ENCODE measurements at places on chromosomes 7 and 10.

- DNase-seq = no peak
Measured at GRCh38 chr10:19731560-19731959, 84.7 kb upstream of the PLXDC2 start.

DNA sequence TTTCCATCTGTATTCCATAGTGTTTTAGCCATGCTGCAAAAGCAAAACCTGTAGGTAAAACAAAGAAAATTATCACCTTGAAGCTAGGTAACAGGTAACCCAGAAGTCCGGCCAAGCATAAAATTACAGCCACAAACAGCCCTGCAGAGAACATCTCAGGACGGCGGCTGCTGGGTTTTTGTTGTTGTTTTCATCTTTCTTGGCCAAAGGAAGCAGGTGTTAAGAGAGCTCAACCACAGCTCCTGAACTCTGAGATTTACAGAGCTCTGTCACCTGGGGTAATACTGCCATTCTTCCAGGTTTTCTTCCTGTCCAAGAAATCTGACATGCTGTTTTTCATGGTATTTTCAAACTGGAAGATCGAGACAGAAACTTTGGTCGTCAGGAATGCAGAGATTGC, 847 bp upstream of the SCIN start:
- DNase-seq = no peak

DNA sequence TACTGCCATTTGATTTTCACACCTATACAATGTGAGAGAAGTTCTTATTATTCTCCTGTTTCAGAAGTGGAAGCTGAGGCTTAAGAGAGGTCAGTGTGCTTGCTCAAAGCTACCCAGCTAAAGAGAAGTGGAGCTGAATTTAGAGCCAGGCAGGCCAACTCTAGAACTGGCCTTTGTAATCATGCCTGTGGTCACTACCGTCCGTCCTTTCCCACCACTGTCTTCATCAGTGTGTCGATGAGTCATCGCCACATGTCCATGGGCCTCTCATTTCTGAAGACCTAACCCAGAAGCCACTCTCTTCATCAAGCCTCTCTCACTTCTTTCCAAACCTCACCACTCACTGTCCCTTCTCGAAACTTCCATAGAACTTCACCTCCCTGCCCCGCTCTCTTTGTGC, 237.8 kb downstream of the KIAA1217 start:
- no peak for DNase-seq

DNA sequence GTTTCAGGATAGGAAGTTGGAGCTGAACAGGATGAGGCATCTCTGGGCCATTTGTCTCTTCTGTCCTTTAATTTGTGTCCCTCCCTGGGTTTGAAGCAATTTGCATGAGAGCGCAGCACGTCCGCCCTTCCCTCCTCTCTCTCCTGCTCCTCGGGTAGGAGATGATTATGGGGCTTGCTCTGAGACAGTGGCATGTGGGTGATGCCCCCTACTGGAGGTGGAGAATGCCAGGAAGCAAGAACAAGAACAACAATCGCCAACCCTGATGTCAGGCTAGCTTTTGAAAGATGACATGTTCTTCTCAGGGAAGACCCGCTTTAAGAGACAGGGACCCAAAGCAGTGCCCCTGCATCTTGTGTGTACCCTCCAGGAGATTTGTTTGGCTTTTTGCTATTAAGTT, 63.9 kb upstream of the LOXL4 start:
- no peak for DNase-seq

DNA sequence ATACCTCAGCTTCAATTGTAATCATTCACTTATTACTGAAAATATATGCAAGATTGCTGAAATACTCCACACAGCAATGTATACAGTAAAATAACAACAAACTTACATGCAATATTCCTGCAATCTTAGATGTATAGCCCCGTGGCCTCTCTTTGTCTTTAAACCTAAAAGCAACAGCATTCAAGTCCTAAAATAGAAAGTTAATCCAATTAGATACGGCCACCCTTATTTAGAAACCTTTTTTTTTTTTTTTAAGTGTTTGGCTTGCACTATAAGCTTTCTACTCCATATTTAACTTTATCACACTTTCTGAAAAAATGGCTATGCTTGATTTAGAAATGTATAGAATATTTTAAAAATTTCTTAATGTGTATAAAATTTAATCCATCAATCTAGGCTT, 67.6 kb downstream of the IDE start:
- no peak for DNase-seq

All from right forelimb (tissue), 1 donor.